Head of caudate nucleus (tissue), 42 donors: ENCODE measurements at places on chromosomes 12 and 14.

DNA sequence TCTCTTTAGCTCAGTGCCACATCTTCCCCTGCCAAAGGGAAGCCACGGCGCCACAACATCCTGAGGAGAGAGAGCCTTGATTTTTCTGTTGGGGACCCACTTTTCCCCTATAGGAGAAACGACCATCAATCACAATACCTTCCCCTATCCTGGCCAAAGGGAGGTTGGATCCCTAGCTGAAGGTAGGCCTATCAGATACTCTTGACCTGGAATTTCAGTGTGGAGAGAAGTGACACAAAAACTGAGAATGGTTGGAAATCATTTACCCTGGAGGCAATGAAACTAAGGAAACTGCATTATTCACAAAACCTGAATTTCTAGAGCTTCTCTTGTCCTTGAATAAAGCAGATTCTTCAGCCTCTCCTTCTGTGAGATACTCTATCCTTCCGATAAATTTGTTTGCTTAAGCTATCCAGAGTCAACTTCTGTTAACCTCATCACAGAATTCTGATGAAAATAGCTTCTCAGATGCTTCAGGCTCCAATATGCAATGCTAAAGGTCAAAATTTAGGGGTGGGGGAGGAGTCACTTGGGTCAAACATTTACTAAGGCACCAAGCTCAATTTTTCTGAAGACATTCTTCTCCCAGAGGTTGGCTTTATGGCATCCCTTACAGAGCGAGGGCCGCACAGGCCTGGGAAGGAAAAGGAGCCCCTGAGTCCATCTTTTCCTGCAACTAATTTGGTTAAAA lies 27.0 kb upstream of the DUSP6 start:
- no peak for DNase-seq

- no peak for DNase-seq
Measured at GRCh38 chr14:68405961-68406360, 386.9 kb downstream of the ZFP36L1 start.

- no peak for DNase-seq
Measured at GRCh38 chr14:81400852-81401251, 728 bp upstream of the STON2 start.

DNA sequence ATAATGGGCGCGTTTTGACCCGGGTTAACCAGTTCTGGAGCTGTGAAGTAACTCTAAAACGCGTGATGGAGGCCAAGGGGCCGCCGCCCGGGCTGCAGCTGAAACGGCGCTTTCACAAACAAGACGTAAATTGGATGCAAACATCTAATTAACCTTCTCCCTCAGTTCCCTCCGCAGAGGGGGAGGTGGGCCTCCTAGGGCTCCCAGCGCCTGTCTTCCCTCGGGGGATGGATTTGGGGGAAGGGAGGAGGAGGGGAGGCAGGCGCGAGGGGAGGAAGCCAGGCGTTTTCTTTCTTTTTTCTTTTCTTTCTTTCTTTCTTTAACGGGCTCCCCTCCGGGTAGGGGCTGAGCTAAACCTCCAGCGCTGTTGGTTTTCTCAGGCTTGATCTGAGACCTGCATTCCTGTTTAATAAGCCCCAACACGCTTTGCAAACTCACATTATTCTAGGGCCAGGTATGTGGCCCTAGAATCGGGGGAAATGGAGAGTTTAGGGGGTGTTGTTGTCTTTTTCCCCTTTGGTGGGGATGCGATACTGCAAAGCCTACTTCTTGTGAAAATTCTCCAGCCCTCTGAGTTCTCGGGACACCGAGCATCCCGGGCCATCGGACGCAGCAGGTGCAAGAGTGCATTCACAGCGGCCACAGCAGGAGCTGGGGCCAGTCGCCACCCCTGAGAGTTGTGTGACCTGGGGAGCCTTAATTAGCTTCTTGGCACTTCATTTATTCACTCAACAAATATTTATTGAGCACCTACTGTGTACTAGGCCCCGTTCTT lies 43.6 kb upstream of the LHX5 start:
- no peak for DNase-seq

GRCh38 chr12:9163392-9163791 lies 44.8 kb downstream of the PZP start:
- no peak for DNase-seq

- DNase-seq, result no peak
Measured at GRCh38 chr12:70994217-70994788, 73.8 kb upstream of the PTPRR start.

DNA sequence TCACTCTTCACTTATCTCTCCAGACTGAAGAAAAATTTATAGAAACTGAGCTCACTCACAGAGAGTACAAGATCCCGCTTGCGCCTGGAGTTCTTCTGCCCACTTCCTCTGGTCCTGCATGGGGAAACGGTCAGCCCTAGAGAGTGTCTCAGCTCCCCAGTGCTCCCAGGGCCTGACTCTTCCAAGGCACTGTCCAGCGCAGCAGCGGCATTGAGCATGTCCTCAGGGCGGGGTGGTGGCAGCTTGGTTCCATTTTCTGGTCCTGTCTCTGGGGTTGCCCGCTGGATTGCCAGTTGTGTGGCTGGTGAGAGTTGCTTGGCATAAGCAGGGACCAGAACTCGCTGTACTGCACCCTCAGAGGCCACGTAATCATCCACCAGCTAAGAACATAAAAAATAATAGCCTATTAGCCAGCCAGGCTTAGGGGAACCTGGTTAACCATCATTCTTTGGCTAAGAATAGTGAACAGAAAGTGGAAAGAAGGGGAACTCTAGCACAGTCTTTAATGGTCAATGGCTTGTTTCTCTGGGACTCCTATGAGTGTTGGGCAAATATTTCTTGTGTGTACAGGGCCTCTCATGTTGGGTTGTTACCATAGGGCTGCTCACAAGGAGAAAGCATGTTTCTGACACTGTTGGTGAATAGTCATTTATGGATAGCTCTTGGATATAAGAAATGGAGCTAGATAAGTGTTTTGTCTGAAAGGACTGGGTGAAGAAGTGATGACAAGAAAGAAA lies 13.7 kb upstream of the AJUBA start:
- DNase-seq, result no peak

DNA sequence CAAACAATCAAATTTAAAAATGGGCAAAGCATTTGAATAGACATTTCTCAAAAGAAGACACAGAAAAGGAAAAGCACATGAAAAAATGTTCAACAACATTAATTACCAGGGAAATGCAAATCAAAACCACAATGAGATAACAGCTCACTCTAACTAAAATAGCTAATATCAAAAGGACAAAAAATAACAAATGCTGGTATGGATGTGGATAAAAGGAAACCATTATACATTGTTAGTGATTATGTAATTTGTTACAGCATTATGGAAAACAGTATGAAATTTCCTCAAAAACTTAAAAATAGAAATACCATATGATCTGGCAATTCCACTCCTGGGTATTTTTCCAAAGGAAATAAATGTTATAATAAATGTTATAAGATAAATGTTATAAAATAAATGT lies 52.9 kb downstream of the DUSP6 start:
- no peak for DNase-seq

DNA sequence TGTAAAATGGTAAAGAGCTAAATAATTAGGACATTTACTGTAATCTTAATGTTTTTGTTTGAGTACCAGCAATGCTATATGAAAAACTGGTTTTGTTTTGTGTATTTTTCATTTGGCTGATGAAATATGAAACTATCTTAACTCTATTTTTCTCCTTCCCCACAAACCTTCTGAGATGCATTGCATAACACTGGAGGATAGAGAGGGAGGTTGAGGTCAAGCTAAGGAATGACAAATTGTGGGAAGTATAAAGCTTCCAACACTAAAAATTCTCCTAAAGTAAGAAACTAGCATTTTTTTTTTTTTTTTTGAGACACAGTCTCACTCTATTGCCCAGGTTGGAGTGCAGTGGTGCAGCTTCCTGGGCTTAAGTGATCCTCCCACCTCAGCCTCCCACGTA lies 31.5 kb upstream of the SRP54 start:
- no peak for DNase-seq

- no peak for DNase-seq
Measured at GRCh38 chr14:93133464-93133863, 17.7 kb upstream of the ITPK1 start.

- DNase-seq, result peak; percentile 48
Measured at GRCh38 chr14:104806625-104807465, 5.9 kb downstream of the ZBTB42 start.

- no peak for DNase-seq
Measured at GRCh38 chr14:28467611-28468010, 299.0 kb upstream of the FOXG1 start.

DNA sequence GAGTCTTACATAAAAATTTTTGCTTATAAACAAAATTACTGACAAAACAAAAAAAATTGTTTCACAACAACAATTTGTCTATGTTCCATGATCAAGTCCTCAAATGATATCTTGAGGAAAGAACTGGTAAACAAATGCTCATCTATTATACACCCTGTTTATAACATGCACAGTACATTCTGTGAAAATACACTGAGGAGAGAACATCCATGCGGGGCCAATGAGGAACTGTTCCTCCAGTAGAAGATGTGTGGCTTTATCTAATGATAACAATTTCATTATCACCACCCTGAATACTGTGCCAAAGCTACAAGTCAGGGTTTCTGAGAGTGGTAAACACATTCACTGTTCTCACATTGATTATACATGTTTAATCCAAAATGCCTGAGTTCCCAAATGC lies 10.8 kb downstream of the MLH3 start:
- DNase-seq, result no peak

DNA sequence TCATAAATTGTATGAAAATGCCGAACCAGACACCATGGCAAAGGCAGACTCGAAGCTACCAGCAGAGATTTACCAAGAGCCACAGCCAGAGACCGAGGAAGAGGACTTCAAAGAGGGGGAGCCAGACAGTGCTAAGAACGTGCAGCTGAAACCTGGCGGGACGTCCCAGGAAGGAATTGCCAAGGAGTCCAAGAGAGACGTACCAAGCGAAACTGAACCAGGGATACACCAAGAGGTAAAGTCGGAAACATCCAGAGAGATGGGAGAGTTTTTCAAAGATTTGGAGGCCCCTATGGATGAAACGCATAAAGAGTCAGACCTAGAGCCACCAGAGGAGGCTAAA lies 294 bp downstream of the SAMD15 start:
- no peak for DNase-seq

- no peak for DNase-seq
Measured at GRCh38 chr12:89166121-89166520, 186.2 kb downstream of the DUSP6 start.

DNA sequence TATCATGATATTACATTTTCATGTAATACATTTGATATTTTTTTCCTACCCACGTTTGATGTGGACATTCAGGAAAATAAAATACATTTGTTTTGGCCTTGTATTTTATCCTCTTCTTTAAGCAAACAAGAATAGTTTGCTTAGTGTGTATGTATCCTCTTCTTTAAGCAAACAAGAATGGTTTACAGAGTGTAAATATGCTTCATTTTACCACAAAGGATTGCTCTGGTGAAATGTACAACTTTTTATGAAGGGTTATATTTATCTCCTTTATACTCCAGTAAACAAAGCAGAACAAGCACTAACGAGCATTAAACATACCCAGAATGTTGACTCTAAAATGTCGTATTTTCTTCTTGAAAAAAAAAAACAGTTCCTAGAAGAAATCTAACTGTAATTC lies 244.7 kb downstream of the KCNH5 start:
- DNase-seq, result no peak

DNA sequence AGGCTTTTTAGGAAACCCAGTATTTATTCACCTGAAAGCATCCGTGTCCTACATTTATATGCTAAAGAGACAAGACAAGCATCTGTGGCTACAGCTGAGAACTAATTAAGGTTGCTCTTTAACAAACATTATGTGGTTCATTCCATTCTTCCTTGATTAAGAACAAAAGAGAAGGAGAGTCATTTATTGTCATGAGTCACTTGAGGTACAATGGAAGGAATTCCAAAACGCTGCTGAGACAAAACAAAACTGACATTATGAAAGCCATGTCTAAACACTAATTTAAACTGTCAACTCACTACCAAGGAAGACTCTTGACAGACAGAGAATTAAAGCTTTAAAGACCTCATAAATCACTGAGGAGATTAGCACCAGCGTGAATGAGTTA lies 214.4 kb downstream of the BMP4 start:
- DNase-seq, result no peak

GRCh38 chr12:996881-997280 lies 5.9 kb downstream of the ERC1 start:
- DNase-seq, result no peak

GRCh38 chr14:59303216-59303615 lies 114.7 kb downstream of the DAAM1 start:
- no peak for DNase-seq

DNA sequence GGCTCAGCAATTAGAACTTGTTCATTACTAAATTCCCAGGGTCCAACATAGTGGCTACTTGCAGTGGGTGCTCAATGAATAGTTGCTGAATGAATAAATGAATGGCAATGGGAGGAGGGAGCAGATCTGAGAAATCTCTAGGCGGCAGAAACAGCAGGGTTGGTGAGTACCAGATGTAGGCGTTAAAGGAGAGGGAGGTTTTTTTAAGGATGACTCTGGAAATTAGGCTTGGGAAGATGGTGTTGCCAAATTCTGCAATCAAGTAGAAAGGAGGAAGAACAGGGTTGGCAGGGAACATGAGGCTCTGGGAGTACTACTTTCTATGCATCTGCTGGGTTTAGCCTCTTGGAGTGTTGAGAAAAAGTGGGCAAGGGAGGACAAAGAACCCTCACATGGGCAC lies 207.1 kb downstream of the APAF1 start:
- peak; percentile 30 for DNase-seq

GRCh38 chr14:90630171-90630806 lies 185.9 kb downstream of the TTC7B start:
- DNase-seq, result no peak

DNA sequence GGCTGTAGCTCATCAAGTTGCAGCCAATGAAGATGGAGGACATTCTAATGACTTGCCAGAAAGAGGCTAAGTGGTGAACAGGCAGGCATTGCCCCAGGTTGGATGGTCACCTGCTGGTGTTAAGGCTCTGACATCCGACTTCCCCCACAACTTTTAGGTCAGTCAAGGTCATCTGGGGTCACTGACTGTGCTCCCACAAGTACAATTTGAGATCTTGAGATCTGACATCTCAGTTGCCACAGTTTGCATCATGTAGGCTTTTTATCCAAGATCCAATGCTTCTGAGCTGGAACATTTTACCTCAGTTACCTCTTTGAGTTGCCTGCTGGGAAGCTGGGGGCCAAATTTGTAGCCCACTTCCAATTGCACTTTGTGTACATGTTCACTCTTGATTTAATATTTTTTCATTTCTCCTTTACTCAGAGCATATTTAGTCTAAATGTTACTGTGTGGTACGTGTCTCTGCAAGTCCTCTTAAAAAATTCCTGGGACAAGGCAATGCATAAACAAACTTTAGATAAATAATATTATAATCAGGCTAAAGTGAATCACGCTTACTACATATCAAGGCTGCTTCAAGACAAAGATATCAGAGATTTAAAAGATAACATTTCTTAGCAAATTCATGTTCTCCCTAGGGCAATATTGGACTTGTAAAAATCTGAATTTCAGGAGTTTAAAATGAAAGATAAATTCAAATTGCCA lies 61.4 kb downstream of the SEL1L start:
- no peak for DNase-seq
